ENCODE measurements at places on chromosomes 3 and 15.

DNA sequence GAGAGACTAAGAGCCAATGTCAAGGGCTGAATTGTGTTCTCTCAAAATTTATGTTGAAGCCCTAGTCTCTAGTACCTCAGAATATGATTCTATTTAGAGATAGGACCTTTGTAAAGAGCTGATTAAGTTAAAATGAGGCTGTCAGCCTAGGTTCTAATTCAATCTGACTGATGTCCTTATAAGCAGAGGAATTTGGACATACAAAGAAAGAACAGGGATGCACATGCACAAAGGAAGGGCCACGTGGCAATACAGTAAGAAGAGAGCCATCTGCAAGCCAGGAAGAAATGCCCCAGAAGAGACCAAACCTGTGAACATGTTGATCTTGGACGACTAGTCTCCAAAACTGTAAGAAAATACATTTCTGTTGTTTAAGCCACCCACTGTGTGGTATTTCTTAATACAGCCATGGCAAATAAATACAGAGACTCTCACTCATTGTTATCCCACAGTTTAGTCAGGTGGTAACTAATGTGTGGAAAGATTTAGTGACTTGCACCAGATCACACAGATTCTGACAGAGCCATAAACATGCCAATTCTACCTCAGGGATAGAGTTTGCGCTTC lies 652.2 kb downstream of the NAALADL2 start:
- no peak for DNase-seq

GRCh38 chr15:34324933-34325332 lies 12.6 kb downstream of the SLC12A6 start:
- no peak for DNase-seq

DNA sequence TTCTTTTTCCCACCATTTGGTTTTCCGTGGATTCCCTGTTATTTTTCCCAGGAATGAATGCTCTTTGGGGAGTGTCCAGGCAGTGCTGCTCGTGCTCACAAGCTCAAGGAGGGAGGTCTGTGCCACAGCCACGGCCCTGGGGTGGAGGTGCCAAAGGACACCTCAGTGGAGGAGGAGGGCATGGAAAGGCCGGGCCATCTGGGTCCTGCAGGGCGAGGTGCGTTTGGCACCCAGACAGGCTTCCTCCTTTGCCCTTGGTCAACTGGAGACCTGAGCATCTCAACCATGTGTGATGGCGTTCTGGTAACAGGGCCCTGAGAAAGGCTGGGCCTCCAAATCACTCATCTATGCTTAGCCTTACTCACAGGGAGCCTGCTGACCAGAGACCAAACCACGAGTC lies 25.4 kb downstream of the KY start:
- no peak for DNase-seq

DNA sequence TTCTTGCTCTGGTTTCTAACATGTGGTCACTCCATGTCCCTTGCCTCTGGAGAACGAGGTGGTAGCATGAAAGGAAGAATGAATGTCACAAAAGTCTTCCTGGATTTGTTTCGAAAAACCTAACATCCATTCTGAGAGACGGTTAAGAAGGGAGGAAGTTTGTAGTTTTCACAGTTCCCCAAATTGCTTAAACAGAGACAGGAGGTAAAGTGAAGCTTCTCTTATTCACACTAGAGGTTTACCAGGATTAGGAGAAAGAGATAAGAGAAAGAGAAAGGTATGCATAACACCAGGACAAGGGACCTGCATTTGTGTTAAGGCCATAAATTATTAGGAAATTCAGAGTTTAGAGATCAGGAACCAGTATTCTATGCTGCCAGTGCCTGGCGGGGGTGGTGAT lies 228.1 kb downstream of the CPNE4 start:
- no peak for DNase-seq

GRCh38 chr3:179546814-179547241 lies 15.9 kb upstream of the ACTL6A start:
- no peak for DNase-seq

DNA sequence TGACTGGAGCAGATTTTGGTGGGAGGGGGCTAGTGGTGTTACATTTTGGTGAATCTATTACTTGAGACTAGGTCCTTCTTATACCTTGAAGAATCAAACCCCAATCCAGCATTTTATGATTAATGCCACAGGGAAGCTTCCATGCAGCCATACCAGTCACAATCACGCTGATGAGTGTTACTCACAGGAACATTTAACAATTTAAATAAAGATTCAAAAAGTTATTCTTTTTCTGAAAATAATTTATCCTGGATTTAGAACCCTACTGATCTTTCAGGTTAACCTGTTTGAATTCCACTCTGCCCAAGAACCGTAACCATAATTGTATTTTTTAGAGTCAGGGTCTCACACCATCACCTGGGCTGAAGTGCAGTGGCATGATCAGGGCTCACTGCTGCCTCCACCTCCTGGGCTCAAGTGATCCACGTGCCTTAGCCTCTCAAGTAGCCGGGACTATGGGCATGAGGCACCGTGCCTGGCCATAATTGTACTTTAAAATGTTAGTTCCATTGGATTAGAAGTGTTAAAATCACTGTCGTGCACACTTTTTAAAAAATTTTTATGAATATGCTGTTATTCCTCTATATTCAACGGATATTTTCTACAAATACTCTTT lies 929 bp upstream of the MTMR10 start:
- DNase-seq, result no peak

DNA sequence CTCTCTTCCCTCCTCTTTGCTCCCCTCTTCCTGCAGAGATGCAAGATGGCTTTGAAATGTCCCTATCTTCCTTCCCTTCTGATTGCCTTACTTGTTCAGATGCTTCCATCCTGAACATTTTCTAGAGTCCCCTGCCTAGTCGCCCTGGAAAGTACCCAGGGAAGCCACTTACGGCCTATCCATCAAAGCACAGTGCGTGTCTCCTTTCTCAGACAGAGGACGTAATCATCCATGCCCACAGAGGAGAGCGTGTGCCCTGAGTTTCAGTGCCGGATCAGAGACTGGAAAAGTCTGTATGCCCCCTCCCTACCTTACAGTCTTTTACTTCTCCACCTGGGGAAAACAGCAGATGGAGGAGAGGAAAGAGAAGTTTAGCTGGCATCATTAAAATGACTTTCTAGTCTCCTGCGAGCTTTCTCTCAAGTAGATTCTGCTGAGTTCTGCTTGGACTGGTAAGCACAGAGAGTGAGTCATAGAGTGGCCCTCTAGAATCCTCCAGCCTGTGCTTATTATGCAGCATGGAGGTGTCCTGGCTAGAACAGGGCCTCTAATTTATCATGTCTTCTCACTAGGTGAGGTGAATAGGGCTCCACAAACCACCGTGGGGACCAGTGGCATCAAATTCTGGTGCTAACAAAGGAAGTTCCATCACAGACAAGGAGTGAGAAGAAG lies 114.6 kb downstream of the SLCO3A1 start:
- no peak for DNase-seq

DNA sequence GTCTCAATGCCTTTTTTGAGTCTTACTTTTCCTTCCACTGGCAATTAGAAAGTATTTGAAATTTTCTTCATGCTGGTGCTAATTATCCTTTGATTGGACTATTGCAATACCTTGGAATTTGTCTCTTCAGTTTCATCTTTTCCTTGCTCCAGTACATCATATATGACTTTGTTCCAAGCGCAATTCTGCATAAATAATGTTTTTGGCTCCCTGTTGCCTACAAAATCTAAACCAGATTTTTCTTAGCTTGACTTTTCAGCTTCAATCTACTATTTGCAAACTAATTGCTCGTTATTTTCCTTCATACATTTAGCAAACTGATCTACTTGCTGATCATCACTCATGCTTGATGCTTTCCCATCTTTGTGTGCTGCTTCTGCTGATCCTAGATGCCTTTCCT lies 230.8 kb upstream of the GPR149 start:
- DNase-seq, result no peak

DNA sequence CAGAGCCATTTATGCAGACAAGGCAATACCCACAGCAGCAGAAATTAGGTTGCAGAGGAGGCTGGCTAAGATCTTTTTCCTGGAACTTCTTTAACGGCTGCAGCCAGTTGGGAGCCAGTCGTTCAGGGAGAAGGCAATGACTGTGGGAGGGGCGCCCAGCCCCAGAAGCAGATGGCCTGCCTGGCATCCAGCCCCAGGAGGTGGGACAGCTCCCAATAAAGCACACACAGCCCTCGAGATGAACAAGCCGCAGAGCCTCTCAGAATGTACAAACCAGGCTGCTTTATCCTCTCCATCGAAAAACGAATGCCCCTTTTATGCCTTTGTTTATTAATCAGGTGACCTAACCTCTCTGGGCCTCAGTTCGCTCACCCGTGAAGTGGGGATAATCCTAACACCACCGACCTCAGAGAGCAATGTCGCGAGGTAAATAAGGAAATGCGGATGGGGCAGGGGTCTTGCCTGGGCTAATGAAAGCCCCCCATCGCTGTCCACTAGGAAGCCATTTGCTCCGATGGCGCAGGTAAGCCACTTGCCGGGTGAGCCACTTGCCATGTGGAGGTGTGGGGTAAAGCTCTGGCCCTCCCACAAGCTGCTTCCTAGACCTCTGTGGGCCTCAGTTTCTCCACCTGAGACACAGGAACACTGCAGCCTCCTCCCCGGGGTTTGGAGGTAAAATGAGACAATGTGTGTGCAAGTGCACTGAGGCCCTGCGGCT lies 35.8 kb downstream of the MGLL start:
- no peak for DNase-seq

DNA sequence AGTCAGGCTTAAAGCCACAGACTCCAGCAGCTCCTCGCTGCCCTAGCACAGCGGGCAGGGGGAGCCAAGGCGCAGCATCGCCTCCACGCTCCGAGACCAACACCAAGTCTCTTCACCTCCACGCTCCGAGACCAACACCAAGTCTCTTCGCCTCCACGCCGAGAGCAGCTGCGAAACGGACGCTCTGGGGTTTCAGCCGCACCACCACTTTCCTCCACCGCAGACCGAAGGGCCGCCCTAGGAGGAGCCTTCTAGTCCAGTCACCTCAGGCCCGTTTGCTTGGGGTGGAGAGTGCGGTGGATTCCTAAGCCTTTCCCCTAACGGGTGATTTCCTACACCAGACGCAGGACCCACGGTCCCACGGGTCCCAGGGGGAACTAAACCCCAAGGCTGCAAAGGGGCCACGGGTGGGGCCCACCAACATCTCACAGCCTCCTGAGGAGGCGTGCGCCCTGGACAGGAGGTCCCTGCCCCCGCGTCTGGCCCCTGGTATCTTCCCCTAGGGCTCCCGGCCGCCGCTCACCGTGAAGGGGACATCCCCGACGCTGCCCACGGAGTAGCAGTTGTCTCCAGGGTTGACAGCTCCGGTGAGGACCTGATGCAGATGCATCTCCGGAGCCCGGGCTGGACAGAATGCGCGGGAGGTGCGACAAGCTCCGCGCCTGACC lies 501 bp downstream of the DMXL2 start:
- peak; percentile 36 for DNase-seq

- no peak for DNase-seq
Measured at GRCh38 chr15:51181905-51182304, 87.2 kb upstream of the TNFAIP8L3 start.

DNA sequence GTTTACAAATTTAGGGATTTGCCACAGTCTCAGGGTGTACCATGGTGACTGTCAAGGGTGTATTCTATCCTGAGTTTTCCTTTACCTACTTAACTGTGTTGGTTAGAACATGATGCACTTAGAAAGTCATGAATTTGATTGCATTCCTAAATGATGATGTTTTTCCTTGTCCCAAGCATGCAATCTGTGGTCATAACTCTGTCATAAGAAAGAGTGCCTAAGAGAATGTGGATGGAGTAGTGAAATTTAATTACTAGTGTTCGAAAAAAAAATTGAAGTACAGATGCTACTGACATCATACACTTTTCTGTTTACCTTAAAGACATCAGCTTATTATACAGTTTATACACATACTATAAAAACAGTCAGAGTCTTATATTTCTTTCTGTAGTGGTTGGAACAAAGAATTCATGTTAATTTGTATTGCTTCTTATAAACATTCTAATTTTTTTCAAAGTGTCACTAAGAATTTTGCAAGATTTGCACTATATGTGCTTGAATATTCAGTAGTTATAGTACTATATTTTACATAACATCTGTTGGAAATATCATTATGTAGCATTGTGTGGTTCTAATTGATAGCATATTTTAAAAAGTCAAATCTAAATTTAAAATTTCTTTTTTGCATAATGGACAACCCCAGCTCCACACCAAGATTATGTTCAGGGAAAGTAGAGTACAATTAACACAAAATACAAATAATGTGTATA lies 231.3 kb upstream of the KCNMB2 start:
- peak; percentile 7 for DNase-seq

- DNase-seq, result no peak
Measured at GRCh38 chr3:67423722-67424121, 230.7 kb downstream of the SUCLG2 start.

GRCh38 chr3:5463991-5464390 lies 276.5 kb downstream of the EDEM1 start:
- DNase-seq, result no peak

DNA sequence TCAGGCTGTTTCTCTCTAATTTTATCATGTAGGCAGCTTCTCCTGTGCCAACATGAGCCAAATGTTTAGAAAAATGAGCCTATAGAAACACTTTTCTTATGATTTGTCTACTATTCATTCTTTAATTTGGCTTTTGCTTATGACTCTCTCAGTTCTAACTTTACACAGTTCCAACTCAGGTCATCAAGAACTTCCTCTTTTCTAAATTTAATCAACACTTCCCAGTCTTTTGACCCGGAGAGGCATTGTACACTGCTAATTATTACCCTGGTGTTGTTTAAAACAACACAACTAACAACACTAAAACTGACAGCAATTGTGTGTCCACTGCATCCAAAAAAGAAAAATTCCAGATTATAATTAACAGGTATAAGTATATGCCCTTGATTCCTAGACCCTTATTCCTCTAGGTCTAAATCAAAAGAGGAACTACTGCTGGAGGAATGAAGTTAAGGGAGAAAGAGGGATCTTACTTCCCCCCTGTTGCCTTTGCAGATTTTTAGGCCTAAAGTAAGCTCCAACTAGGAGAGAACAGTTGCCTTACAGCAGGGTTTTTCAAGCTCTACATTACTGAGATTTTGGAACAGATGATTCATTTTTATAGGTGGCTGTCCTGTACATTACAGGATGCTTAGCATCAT lies 332.2 kb upstream of the GOLIM4 start:
- DNase-seq, result no peak

- DNase-seq, result no peak
Measured at GRCh38 chr3:142270407-142270806, 45.0 kb upstream of the GK5 start.

- no peak for DNase-seq
Measured at GRCh38 chr3:12663401-12663935, 449 bp downstream of the RAF1 start.

- peak; percentile 33 for DNase-seq
Measured at GRCh38 chr3:155497930-155498647, 204.6 kb upstream of the STRIT1 start.
